ENCODE measurements at places on chromosomes 7 and 10. TPM values are rescaled to one million over a fixed set of nuclear protein-coding genes. Genes with fewer than 3 reads are reported as not detected.

DNA sequence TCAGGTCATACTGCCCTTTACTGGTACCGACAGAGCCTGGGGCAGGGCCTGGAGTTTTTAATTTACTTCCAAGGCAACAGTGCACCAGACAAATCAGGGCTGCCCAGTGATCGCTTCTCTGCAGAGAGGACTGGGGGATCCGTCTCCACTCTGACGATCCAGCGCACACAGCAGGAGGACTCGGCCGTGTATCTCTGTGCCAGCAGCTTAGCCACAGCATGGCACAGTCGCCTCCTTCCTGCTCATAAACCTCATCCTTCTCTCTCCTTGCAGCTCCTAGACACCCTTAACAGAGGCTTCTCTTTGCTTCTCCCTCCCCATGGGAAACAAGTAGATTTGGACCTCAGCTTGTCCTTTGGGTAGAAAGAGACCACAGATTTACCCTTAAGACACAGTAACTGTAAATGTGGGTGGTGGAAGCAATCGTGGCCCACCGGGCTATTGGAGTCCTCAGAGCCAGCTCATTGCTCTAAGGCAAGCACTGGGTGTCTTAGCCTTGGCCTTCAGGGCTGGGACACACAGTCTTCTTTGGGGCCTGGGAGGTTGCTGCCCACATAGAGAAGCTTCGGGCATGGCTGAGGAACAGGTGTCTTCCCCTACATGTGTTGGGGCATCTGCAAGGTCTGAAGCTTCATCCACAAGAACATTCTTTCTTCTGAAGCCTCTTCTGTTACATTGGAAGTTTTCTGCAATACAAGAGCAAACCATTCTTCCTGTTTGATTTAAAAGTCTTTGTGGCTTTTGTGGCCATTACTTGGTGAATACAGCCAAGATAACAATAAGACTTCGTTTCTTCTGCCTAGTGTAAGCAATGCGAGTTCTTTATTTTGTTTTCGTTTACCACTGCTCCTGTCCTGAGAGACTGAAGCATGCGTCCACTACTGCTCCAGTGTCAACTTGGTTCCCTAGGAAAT is 95.5 kb upstream of the PRSS58 start:
- no peak for DNase-seq

DNA sequence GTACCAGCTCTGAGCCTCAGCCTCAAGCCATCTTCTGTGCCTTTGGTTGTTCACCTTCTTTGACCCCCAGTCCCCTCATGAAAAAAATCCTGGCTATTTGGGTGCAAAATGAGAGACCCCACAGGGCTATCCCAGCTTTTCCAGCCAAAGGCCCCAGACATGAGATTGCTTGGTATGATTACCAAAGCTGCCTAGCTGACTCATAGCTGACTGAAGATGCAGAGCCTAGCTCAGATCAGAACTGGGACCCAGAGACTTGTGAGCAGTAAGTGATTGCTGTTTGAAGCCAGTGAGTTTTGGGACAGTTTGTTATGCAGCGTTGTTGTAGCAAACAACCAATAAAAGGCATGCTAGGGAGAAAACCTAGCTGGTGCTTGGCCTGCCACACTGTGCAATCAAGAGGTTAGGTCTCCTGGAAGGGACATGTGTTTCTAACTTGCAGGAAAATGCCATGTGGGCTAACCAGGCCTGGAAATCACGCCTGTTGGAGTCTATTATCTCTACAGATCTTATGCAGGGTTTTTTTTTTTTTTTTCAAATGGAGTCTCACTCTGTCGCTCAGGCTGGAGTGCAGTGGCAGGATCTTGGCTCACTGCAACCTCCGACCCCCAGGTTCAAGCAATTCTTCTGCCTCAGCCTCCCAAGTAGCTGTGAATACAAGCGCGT is 48.0 kb upstream of the DAGLB start:
- no peak for DNase-seq

- DNase-seq: no peak
These were observed 41.7 kb downstream of the DNAJC1 start for GRCh38 chr10:21961847-21962246.

GRCh38 chr10:123585477-123586445 is 80.4 kb upstream of the GPR26 start:
- no peak for DNase-seq

GRCh38 chr7:90409667-90410066 is 6.4 kb downstream of the CLDN12 start:
- DNase-seq: no peak

DNA sequence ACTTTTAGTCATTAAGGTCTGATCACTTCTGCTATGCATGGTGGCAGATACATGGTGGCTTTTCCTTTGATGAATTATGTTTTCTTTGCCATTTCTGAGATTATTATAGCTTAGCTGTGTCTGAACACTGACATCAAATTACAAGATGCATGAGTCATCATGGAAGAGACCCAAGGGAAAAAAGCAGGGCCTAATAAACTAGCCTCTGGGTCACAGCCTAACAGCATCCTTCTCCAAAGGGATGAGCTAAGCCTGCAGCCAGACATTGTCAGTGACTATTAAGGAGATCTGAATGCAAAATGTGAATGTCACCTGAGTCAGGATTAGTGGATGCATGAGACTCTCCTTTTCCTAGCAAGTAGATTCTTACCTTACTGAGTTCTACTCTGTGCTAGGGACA is 19.1 kb upstream of the OGDHL start:
- DNase-seq: no peak

DNA sequence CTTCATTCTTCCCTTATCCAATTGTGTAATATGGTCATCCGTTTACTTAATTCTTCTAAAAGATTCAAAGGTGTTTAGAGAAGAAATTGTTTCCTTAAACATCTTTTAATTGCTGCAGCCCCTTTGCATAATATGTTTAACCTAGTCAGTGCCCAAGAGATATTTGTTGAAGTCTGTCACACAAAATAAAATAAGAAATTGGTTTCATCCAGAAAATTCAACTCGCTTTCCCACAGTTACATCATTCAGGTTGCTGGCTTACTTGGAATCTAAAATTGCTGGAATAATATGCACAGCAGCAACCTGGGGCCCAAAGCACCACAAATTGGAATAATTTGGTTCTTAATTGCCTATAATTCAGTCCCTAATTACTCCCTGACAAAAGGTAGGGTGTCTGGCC is 155.1 kb upstream of the ETV1 start:
- no peak for DNase-seq

- DNase-seq: no peak
These were observed 159.7 kb downstream of the CRPPA start for GRCh38 chr7:16261654-16262053.

The ZP3 gene
- total RNA-seq: 20.4 TPM

The PNLIPRP2 gene
- total RNA-seq: not detected

The TRIM74 gene
- 0.63 TPM for total RNA-seq

The NEURL1 gene
- 1.8 TPM for total RNA-seq

The BEND7 gene
- not detected for total RNA-seq

The MMP21 gene
- not detected for total RNA-seq

All from activated CD4-positive, alpha-beta memory T cell treated with anti-CD3 and anti-CD28 coated beads for 36 hours (primary cell).